NCI-H526 treated with DMSO at 0.1 percent for 48 hours (cell line): ENCODE measurements at places on chromosomes 16 and 17.

- DNase-seq: no peak
These were observed 445.7 kb upstream of the MAF start for GRCh38 chr16:80046261-80046660.

DNA sequence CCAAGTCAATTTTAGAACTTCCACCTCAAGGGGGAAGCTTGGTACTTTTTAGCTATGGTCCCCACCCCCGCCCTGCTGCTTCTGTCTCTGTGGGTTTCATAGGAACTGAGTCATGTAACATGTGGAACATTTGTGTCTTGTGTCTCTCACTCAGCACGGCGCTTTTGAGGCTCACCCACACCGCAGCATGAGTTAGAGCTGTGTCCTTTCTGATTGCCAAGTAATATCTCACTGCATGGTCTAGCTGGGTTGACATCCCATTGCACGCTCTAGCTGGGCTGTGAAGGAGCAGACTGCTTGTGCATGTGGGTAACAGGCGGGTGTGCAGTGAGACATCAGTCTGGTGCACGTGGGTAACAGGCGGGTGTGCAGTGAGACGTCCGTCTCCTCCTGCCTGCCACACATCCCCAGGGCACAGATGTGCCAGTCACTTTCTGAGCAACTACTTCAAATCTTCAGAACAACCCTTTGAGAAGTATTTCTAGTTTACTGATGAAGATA is 26.4 kb upstream of the SLC7A5 start:
- no peak for DNase-seq

- DNase-seq: no peak
These were observed 2.7 kb upstream of the ZC3H7A start for GRCh38 chr16:11799509-11800381.

DNA sequence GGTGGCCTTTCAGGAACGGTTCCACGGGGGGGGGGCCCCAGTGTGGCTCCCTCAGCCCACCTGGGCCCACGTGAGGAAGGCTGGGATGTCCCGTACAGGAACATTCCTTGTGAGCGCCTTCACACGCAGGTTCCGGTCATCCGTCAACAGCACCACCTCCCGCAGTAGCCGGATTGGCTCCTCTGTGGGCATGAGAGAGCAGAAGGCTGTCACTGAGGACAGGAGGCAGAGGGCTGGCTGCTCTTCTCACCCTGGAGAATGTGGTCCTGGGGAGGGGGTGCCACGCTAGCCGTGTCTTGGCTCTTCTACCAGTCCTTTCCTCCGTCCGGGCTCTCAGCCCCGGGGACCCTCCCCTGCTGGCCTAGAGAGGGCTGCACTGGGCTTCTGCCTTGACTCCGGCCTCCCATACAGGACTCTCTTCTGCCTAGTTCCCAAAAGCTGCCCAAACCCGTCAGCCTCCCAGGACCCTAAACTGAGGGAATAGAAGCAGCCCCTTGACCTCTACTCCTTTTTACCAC is 6.6 kb downstream of the HIC1 start:
- DNase-seq: no peak

- no peak for DNase-seq
These were observed 234.5 kb upstream of the MYOCD start for GRCh38 chr17:12431188-12431587.

- no peak for DNase-seq
These were observed 2.5 kb upstream of the CDYL2 start for GRCh38 chr16:80806927-80807340.

DNA sequence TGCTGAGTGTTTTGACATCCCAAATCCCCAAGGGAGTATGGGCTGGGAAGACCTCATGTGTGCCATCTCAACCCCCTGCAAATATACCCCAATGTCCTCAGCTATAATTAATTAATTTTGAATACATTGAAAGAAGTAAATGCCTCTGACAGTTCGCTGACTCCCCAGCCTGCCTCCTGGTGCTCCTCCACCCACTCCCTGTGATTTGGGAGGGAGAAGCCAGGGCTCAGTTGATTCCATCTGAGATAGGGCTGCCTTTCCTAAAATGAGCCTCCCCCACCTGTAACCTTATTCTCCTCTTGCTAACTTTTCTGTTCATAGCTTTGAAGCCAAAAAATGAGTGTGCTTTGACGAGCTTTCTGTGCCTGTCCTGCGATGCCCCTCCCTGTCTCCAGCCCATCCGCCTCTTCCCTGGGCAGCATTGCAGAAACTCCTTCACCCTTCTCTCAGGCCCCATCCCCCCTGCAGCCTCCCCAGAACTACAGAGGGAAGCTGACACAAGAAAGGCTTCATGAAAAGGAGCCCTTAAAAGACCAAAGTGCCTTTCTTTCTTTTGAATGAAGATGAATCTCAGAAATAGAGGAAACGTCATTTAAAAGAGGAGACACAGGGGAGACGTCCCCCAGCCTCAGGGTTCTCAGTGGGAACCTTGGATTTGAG is 70.3 kb downstream of the HLF start:
- no peak for DNase-seq

GRCh38 chr17:8225813-8226535 is 15.6 kb upstream of the AURKB start:
- DNase-seq: peak; percentile 34

GRCh38 chr16:75616521-75617010 is 6.5 kb downstream of the ADAT1 start:
- DNase-seq: no peak

- no peak for DNase-seq
These were observed 1.2 kb upstream of the CBX4 start for GRCh38 chr17:79840269-79840988.

- no peak for DNase-seq
These were observed 778.7 kb upstream of the CDH8 start for GRCh38 chr16:62814891-62815290.

GRCh38 chr16:68936736-68937631 is 93.7 kb downstream of the TANGO6 start:
- no peak for DNase-seq

GRCh38 chr16:71708696-71709095 is 15.8 kb downstream of the PHLPP2 start:
- no peak for DNase-seq

DNA sequence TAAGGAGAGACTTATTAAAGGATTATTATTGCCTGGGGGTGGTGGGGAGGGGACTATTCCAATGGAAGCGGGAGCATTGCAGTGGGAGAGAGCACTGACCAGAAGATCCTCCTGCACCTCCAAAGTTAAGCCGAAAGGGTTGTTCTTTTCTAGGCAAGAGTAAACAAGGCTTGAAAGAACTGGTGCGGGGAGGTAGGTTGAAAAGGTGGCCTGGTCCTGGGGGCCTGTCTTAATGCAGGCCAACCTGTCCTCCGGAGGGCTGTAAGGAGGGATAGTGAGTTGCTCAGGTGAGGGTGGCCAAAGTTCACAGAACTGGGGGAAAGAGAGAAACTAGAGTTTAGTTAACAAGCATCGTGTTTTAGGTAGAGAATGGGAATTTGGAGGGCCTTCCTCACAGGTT is 65.3 kb downstream of the RAB11FIP4 start:
- DNase-seq: no peak

DNA sequence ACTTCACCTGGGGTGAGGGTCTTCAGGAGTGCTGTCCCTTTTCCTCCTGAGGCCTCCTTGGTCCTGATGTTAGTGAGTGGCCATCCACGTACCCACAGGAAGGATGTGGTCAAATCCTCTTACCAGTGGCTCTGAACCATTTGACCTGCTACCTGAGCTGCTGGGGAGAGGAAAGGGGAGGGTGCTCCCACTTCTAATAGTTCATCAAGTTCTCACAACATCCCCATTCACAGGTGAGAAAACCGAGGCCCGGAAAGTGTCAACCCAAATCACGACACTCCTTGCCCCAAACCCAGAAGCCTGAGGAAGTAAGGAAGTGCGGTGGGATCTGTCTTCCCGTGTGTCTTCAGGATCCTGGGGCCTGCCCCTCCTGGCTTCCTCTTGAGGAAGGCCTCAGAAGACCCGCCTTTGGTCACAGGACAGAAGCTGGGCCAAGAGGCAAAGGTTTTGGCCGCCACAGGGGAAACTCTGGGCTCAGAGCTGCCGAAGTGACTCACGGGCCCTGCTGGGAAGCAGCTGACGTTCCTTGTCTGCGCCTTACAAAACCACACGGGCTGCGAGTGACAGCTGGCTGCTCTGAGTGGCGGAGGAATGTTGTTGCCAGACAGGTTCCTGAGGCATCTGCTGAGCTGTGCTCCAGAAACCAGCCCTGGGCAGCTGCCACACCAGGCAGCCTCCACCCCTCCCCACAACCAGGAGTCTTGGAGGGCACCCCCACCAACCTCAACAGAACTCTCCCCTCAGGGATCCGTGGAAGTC is 13.9 kb upstream of the KIFC3 start:
- DNase-seq: no peak

- DNase-seq: no peak
These were observed 15.3 kb downstream of the KSR1 start for GRCh38 chr17:27471321-27472269.

GRCh38 chr17:31200287-31200686 is 96.8 kb downstream of the OMG start:
- no peak for DNase-seq

- no peak for DNase-seq
These were observed 22.1 kb downstream of the SPACA3 start for GRCh38 chr17:33013596-33014375.

- no peak for DNase-seq
These were observed 1.8 kb downstream of the SLC12A4 start for GRCh38 chr16:67966549-67967182.

- DNase-seq: no peak
These were observed 1494.7 kb upstream of the CDH8 start for GRCh38 chr16:63530974-63531373.

- no peak for DNase-seq
These were observed 11.4 kb upstream of the RAP1GAP2 start for GRCh38 chr17:2784864-2785263.

DNA sequence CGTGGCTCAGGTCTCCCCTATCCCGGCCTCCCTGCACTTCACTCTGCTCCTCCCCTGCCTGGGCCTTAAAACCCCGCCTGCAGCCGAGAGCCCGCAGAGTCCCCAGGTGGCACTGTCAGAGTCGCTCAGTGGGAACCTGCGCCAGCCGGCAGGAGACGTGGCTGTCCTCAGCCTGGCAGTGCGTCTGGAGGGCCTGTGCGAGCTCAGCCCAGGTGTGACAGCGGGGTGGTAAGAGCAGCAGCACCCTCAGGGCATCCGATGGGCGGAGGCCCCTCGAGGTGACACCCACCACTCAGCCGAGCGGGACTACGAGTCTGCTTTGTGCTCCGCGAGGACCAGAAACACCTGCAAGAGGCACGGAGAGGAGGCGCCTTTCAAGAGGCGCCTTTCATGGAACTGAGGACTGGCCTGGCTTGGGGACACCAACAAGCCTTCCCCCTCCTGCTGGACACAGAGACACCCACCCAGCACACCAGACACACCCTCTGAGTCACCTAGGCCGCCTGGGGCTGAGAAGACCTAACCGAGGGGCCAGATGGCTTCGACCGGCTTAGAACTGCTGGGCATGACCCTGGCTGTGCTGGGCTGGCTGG is at the start of gene CLDN9:
TSS of gene CLDN9 (plus strand) at position 96 of the 593 bp plus-strand sequence. CDS start at position 536, 440 bp downstream.
- DNase-seq: no peak

GRCh38 chr16:25052530-25052929 is 37.4 kb upstream of the ARHGAP17 start:
- DNase-seq: no peak

DNA sequence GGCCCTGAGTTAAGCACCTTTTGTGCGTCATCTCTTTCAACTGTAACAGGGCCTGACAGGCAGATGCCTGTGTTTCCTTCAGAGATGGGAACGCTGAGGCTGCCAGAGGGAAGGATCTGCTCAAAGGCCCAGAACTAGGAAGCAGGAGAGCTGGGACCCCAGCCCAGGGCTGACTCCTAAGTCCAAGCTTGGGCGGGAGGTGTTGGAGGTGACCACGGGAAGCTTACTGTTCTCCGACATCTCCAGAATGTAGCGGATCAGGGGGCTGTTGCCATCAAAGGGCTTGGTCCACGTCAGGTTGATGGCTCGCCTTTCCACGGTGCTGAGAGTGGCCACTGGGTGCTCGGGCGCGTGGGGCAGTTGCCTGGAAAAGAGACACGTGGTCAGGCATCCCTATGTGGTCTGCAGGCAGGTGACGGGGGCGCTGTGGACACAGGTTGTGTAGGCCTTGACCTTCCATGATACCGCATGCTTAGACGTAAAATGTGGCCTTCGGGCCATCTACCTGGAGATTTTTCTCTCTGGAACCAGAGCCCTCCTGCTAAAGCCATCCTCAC is 111.4 kb upstream of the CDC42EP4 start:
- DNase-seq: no peak

DNA sequence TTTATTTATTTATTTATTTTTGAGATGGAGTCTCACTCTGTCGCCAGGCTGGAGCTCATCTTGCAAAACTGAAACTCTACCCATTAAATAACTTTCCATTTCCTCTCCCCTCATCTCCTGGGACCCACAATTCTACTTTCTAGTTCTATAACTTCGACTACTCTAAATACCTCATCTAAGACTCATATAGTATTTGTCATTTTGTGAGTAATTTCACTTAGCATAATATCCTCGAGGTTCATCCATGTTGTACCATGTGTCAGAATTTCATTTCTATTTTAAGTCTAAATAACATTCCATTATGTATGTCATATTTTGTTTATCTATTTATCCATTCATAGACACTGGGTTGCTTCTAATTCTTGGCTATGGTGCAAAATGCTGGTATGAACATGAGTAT is 5.1 kb upstream of the NT5M start:
- no peak for DNase-seq

DNA sequence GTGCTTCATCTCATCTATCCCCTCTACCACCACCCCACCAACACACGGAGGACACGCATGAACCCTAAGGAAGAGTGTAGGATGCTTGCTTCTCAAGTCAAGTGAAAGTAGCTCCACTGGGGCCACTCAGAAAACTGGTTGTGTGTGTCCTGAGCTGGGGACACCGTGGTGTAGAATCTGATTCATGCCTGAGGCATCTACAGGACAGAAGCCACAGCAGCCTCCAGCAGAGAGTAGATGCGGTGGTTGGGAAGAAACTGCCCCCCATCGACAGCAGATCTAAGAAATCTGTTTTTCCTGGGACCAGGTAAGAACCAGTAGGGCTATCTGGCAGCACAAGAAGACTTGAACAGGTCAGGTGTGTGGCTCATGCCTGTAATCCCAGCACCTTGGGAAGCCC is 51.9 kb upstream of the HLF start:
- no peak for DNase-seq

DNA sequence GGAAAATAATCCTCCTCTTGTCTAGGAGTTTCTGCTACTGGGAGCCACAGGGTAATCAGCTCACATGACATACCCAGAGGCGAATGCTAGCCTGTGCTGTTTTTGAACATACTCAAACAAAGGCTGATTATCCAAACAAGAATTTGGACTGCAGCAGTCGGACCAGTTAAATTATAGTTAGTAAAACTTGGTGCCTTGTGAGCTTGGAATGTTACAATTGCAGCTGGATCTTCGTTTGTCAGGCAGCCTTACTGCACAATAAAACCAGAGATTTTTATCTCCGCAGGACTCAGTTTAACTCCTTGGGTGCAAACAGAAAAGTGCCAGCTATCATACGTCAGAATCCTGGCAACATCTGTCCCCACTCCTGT is 163.8 kb upstream of the TBX2 start:
- no peak for DNase-seq

GRCh38 chr17:43936434-43936833 is 5.8 kb downstream of the PPY start:
- DNase-seq: no peak

GRCh38 chr17:42781639-42782165 is 1.3 kb downstream of the WNK4 start:
- no peak for DNase-seq

- no peak for DNase-seq
These were observed 54.9 kb downstream of the BEAN1 start for GRCh38 chr16:66481943-66482390.
